ENCODE measurements at places on chromosomes 6 and 20. TPM values are rescaled to one million over a fixed set of nuclear protein-coding genes. Genes with fewer than 3 reads are reported as not detected.

- no peaks in the 10 kb centered on the region for H3K36me3 ChIP-seq
- no peak for DNase-seq
- H3K4me1 ChIP-seq, result no peaks in the 10 kb centered on the region
- H3K4me3 ChIP-seq, result no peak overlapping the region
- no peak overlapping the region for H3K27ac ChIP-seq
Measured at GRCh38 chr6:49527320-49527719, 23.1 kb upstream of the C6orf141 start.

The TULP1 gene
- total RNA-seq, result not detected

DNA sequence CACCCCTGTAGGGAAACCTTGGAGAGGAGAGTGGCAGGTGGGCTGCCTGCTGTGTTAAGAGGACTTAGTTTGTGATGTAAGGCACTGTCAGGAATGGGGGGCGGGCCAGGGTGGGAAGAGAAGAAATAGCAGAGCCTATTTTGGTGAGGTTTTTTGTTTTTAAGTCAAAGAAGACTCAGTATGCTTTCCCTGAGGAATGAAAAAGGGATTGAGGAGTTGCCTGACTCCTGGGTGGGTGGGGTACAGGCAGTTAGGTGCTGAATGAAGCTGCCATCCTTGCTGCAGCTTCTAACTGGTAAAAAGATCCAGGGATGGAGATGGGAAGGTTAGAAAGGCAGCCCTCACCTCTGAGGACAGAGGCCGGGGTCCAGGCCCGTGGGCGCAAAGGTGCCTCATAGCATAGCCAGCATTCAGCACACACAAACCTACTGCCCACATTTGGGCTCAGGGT, 37.9 kb downstream of the PLCG1 start:
- H3K27ac ChIP-seq, result peak overlapping the region; percentile 40
- no peak overlapping the region for H3K4me3 ChIP-seq
- no peak for DNase-seq
- peaks cover 54% of the 10 kb centered on the region for H3K36me3 ChIP-seq

DNA sequence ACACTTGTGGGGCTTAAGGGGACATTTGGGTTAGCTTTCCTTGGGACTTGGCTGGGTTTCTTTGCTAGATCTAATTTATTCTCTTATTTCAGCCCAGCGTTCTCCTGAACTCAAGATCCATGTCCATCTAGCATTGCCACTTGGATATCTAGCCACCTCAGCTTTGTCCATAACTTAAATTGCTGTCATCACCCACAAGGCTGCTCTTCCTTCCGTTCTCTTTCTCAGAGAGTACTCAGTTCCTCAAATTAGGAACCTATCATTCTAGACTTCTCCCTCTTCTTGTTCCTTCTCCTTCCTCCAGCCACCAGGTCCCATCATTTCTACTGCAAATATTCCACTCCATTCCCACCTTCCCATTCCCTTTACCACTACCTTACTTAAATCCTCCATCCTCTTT, 4.3 kb downstream of the SMIM26 start:
- no peak overlapping the region for H3K27ac ChIP-seq
- no peaks in the 10 kb centered on the region for H3K27me3 ChIP-seq
- H3K4me1 ChIP-seq, result peaks cover under 1% of the 10 kb centered on the region
- H3K4me3 ChIP-seq, result no peak overlapping the region

The MRPS18A gene
- total RNA-seq, result 47.0 TPM

DNA sequence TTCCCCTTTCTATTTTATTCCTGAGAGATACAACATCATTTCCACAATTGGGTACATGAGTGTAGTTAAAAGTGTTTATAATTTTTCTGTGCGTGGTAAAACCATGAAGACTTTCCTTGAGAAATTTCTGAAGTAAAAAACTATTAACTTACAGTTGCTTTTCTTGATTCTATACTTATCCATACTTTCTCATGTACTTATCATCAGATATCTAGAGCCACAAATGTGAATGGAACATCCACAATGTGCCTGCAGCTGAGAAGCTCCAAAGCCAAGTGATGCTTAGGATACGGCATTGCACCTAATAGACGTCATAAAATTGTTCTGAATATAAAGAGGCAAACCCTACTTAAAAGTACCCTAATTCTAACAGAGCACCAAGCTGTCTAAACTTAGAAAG, 2.9 kb downstream of the FILIP1 start:
- no peaks in the 10 kb centered on the region for H3K36me3 ChIP-seq
- DNase-seq, result no peak

- H3K27ac ChIP-seq, result no peak overlapping the region
- no peaks in the 10 kb centered on the region for H3K36me3 ChIP-seq
- no peaks in the 10 kb centered on the region for H3K27me3 ChIP-seq
- H3K4me3 ChIP-seq, result no peak overlapping the region
- no peaks in the 10 kb centered on the region for H3K4me1 ChIP-seq
- DNase-seq, result no peak
Measured at GRCh38 chr6:129115471-129115870, 232.5 kb downstream of the LAMA2 start.

DNA sequence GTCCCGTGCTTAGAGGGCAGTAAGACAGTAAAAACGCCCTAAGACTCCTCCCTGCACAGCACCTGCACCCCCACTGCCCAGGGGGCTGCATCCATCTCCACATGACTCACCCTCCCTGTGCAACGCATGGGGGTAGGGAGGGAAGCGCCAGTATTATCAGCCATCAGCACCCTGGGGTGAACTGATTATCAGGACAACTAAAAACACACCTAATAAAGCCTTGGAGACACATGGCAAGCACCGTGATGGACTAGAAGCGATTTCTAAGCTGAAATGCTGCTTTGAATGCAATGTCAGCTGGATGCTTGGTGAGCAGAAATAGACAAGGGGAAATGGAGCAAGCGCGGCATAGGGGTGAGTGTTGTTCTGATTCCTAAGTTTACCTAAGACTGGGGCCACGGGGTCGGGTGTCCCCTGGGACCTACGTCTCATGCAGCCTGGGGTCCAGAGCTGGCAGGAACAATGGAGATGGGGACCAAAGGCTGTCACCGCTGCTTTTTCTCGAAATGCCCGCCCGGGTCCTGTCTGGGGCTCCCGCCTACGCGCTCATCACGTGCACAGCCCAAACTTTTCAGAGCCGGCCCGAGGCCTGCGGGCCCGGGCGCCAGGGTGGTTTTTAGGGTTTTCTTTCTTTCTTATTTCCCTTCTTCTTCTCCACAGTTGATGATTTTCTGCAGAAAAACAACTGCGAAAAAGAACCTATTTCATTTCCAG, 702 bp upstream of the TNFAIP3 start:
- no peak for DNase-seq
- peaks cover 2% of the 10 kb centered on the region for H3K36me3 ChIP-seq
- peaks cover 12% of the 10 kb centered on the region for H3K4me1 ChIP-seq
- no peaks in the 10 kb centered on the region for H3K27me3 ChIP-seq

DNA sequence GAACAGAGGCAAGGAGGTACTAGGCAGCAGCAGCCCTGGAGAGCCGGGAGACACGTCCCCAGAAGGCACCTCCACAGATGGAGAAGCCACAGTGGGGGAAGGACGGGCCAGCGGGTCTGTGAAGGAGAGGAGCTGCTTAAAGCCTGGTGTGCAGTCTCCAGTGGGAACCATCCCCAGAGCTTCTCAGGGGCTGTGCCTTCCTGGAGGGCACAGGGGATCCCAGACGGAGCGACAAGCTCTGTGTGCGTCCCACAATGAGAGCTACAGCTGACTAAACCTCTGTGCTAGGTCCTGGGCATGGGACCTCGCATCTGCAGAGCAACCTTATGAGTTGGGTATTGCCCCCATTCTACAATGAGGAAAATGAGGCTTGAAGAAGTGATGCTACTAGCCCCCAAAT, 50.7 kb downstream of the EZR start:
- H3K27me3 ChIP-seq, result no peaks in the 10 kb centered on the region
- H3K4me3 ChIP-seq, result no peak overlapping the region
- H3K4me1 ChIP-seq, result no peaks in the 10 kb centered on the region
- no peak for DNase-seq
- no peak overlapping the region for H3K27ac ChIP-seq

The FKBP1C gene
- total RNA-seq, result 0.72 TPM

DNA sequence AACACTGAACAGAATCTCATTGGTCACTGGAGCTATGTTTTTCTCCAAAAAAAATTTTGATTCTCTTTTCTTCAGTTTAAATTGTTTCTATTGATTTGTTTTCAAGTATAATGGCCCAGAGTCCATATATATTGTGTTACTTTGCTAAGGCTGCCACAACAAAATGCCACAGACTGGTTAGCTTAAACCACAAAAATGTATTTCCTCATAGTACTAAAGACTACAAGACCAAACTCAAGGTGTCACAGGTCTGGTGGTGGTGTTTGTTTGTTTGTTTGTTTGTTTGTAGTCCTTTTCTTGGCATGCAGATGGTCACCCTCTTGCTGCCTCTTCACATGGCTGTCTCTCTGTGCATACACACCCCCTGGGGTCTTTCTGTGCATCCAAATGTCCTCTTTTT, 34.0 kb downstream of the BMP5 start:
- H3K27me3 ChIP-seq, result no peaks in the 10 kb centered on the region
- no peak for DNase-seq
- H3K27ac ChIP-seq, result no peak overlapping the region
- H3K4me3 ChIP-seq, result no peak overlapping the region
- H3K36me3 ChIP-seq, result no peaks in the 10 kb centered on the region

- H3K36me3 ChIP-seq, result peaks cover 38% of the 10 kb centered on the region
- no peak overlapping the region for H3K27ac ChIP-seq
- no peak for DNase-seq
Measured at GRCh38 chr20:24971376-24972101, 21.0 kb downstream of the APMAP start.

- no peak for DNase-seq
- H3K36me3 ChIP-seq, result no peaks in the 10 kb centered on the region
- H3K27me3 ChIP-seq, result peaks cover 7% of the 10 kb centered on the region
- H3K4me1 ChIP-seq, result no peaks in the 10 kb centered on the region
- H3K4me3 ChIP-seq, result no peak overlapping the region
Measured at GRCh38 chr6:137625808-137626207, 131.6 kb upstream of the OLIG3 start.

DNA sequence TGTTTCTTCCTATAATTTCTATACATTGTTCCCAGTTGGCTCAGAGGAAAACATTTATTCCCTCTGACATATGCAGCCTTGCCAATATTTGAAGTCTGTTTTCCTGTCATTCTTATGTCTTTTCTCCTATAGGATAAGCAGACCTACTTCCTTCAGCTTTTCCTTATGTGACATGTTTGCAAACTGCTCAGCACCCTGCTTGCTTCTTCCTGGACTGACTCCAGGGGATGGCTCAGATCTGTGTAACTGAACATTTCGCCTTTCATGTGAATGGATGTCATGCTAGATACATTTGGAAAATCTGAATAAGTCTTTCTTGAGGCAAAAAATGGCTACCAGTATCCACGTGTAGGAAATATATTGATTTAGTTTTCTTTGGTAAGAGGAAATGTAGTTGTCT, 113.2 kb downstream of the CARMIL1 start:
- H3K27ac ChIP-seq, result no peak overlapping the region
- no peak overlapping the region for H3K4me3 ChIP-seq
- no peak for DNase-seq
- no peaks in the 10 kb centered on the region for H3K27me3 ChIP-seq

GRCh38 chr6:125183391-125183790, 29.8 kb downstream of the TPD52L1 start:
- H3K27ac ChIP-seq, result no peak overlapping the region
- no peaks in the 10 kb centered on the region for H3K27me3 ChIP-seq
- H3K36me3 ChIP-seq, result no peaks in the 10 kb centered on the region
- peaks cover 6% of the 10 kb centered on the region for H3K4me1 ChIP-seq

DNA sequence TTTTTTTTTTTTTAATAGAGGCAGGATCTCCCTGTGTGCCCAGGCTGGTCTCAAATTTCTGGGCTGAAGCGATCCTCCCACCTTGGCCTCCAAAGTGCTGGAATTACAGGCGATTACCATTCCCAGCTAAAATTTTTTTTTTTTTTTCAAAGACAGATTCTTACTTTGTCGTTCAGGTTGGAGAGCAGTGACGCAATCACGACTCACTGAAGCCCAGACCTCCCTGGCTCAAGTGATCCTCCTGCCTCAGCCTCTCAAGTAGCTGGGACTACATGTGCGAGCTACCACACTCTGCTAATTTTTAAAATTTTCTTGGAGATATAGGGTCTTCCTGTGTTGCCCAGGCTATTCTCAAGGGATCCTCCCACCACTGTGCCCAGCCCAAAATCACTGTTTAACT, 58.0 kb upstream of the MYO6 start:
- no peaks in the 10 kb centered on the region for H3K27me3 ChIP-seq
- H3K4me3 ChIP-seq, result no peak overlapping the region
- no peaks in the 10 kb centered on the region for H3K4me1 ChIP-seq
- peak; percentile 31 for DNase-seq
- no peak overlapping the region for H3K27ac ChIP-seq

DNA sequence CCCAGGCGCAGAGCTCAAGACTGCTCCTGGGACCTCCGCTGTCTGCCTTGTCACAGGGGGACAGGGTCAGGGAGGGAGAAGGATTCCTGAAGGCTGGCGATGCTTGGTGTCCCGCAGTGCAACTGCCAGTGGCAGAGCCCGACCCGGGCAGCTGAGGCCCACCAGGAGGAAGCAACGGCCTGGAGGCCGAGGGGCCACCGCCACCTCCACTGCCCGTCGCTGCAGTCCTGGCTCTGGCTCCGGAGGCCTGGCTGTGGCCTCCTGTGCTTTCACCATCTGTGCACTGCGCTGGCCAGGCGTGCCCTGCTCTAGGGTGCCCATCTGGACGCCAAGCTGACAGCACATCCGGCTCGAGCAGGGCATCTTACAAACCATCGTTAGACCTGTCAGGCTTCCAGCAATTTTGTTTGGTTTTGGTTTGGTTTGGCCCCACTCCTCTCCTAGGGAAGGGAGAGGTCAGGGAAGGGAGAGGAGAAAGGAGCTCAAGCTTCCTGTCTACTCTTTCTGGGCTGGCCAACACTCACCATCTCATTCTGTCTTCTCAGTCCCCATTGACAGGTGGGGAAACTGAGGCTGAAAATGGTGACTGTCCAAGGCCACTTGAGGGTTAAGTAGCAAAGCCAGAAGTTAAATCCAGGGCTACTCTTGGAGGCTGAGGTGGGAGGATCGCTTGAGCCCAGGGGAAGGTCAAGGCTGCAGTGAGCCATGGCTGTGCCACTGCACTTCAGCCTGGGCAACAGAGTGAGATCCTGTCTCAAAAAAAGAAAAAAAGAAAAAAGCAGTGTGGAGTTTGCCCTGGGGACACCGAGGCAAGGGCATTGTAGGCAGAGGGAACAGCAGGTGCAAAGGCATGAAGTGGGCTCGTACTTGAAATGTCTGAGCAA, 37.7 kb upstream of the NOL4L start:
- DNase-seq, result no peak
- H3K27me3 ChIP-seq, result peaks cover 51% of the 10 kb centered on the region
- no peaks in the 10 kb centered on the region for H3K36me3 ChIP-seq
- H3K27ac ChIP-seq, result no peak overlapping the region

The PPP1R3G gene
- total RNA-seq, result 0.18 TPM

- DNase-seq, result peak; percentile 62
- H3K36me3 ChIP-seq, result no peaks in the 10 kb centered on the region
- H3K4me3 ChIP-seq, result no peak overlapping the region
- no peak overlapping the region for H3K27ac ChIP-seq
Measured at GRCh38 chr6:35640017-35640664, 48.6 kb downstream of the FKBP5 start.

GRCh38 chr20:20130399-20130798, 78.1 kb downstream of the CFAP61 start:
- no peak overlapping the region for H3K27ac ChIP-seq
- no peaks in the 10 kb centered on the region for H3K27me3 ChIP-seq
- DNase-seq, result no peak
- H3K4me3 ChIP-seq, result no peak overlapping the region
- H3K4me1 ChIP-seq, result no peaks in the 10 kb centered on the region
- H3K36me3 ChIP-seq, result no peaks in the 10 kb centered on the region

The NOTCH4 gene
- total RNA-seq, result 2.2 TPM

GRCh38 chr6:18545726-18546125, 158.6 kb downstream of the RNF144B start:
- DNase-seq, result no peak
- H3K27ac ChIP-seq, result no peak overlapping the region
- no peak overlapping the region for H3K4me3 ChIP-seq
